ENCODE measurements at places on chromosomes 5 and 9. TPM values are rescaled to one million over a fixed set of nuclear protein-coding genes. Genes with fewer than 3 reads are reported as not detected.
A peak's percentile ranks its signal among the peaks of the same experiment; 100 is the strongest.

DNA sequence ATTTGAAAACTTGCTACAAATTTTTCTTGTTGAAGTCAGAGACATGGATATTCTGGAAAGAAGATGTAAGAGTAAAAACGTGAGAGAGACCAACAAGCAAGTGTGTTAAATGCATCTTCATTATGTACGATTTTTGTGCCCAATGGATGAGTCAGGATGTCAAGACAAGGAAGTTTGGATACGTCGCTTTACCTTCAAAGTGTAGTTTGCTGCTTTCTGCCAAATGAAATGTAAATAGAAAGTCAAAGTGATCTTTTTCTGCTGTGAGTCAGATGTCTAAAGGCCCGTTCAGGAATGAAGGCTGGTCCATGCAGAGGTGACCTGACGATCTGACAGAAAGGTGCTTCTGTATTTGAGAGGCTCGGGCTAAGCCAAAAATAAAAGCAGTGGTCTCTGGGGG lies 273.1 kb upstream of the PIK3R1 start:
- DNase-seq, result no peak

GRCh38 chr5:56375011-56375410 lies 141.9 kb upstream of the ANKRD55 start:
- no peak for DNase-seq

DNA sequence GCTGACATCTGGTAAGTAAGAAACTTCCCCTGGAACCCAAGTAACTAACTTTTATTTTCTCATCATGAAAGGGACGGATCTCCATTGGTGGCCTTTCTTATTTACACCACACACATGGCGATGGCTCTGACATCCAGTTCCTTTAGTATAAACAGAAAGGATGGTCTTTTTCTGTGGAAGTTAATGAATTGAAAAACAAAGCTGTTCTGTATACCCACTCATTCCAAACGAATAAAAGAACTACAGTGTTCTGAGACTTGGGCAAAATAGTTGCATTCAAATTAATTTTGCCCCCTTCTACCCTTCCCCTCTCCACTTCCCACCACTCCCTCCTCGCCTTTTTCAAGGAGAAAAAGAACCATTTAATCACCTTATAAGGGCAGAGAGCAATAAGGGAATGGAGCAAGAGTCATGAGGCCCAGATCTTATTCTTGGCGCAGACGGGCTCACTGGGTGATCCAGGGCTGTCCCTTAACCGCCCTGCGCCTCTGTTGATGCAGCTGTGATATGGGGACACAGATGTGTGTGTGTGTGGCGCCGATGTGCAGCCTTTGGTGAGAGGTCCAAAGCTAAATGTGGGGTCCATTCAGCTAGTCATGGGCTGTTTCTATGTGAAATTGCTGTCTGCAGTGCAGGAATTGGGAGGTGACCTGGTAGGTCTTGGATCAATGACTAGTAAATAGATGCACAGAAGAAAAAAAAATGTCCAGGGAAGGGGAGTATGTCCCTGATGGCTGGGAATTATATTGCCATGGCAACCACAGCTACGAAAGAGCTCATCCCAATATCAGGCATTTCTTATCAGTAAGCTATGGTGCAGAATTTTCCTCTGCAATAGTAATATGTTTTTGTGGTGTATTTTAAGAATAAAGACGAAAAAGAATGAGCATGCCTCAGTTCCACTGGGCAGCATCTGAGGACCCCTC lies 141.5 kb upstream of the ERCC6L2 start:
- DNase-seq, result no peak

Gene OSMR
- polyA plus RNA-seq, result not detected

- DNase-seq, result no peak
Measured at GRCh38 chr5:60510663-60511062, 189.3 kb downstream of the DEPDC1B start.

- no peak for DNase-seq
Measured at GRCh38 chr9:119284118-119284517, 85.1 kb downstream of the BRINP1 start.

GRCh38 chr5:169085636-169086035 lies 215.3 kb downstream of the SLIT3 start:
- DNase-seq, result no peak

Gene FOXD4L3
- polyA plus RNA-seq, result not detected

DNA sequence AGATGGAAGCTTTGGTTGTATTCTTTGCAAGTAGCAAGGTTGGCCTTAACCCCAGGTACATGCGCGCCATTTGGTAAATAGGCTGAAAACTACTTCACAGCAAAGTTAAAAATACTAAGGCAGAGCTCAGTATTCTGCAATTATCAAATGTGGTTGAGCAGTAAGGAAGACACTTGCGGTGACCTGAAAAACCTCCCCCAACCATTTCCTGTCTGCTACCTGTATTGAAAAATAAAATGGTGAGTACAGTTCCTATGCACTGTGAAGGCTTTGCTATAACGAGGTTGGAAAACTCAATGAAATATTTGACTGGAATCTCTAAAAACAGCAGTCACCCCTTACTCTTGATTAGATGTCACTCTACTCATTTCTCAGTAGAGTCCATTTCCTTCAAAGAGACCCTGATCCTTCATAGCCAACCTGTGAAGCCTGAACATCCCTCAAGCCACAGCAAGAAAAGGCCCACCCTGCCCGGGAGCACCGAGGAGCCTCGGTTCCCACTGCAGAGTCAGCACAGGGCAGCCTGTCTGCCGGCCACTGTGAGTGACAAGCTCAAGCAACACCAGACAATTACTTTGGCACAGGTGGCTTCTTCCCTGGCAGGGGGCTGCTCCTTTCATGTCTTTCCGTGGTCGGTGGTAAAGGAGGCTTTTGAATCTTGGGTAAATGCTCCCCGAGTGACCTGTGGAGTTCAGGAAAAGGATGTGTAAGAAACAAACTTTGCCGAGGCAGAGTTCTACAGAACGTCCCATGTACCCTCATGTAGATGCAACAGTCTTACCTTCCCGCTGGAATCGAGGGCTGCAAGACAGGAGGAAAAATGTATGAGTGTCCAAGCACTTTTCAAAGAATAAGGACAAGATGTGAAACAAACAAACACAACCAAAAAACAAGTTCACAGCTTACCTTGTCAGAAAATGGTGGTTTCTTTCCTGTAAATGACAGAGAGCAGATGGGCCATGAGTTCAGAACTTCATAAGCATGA lies 29.6 kb downstream of the C5orf58 start:
- DNase-seq, result no peak

Gene ENHO
- polyA plus RNA-seq, result not detected

DNA sequence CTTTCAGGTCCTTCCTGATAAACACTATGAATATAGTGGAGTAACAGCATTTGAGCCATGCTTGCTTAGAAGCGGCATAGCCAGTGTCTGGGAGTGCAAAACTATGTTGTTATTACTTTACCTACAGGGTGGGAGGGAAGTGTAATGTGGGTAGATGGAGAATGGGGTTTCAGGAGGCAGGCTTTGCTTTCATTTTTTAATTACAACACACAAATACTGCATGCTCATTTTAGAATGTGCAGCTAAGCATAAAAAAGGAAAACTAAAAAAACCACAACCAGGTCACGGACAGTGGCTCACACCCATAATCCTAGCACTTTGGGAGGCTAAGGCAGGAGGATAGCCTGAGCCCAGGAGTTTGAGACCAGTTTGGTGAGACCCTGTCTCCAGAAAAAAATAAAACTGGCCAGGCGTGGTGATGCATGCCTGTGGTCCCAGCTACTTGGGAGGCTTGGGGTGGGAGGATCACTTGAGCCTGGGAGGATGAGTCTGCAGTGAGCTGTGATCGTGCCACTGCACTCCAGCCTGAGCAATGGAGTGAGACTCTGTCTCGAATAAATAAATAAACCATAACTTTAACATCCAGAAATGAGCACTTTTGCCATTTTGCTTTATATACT lies 20.2 kb downstream of the HAVCR1 start:
- DNase-seq, result no peak

Gene CD14
- polyA plus RNA-seq, result 10.2 TPM

- DNase-seq, result no peak
Measured at GRCh38 chr5:86175224-86175623, 442.5 kb upstream of the COX7C start.

Gene HARS1
- polyA plus RNA-seq, result 37.6 TPM

DNA sequence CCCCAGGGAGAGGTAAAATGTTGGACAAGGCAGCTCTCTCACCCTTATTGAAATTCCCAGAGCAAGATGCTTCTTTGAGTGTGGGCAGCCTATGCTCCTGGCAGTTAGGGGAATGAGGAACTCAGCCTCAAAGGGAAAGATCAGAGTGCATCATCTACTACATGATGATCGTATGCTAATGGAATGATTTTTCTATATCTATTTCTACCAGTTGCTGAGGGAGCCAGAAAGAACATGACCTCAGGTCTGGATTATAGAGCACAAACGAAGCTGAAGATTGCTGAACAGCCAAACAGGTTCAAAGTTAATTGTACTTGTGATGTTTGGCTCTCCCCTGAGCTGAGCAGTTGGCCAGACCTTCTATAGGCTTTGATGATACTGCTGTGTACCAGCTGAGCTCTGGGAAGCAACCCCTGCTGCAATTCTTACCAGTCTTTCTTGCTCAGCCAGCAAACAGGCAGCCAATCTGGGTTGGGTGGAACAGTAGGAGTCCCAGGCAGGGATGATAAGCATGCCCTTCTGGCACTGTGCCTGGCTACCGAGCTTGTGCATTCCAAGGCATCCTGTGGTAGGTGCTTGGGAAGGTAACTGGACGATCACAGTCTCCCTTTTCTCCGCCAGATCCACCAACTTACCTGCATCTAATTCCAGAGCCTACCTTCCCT lies 10.3 kb upstream of the FBXL7 start:
- no peak for DNase-seq

GRCh38 chr9:109401990-109402318 lies 81.1 kb upstream of the EPB41L4B start:
- no peak for DNase-seq

GRCh38 chr9:93576258-93577077 lies at the start of gene PHF2:
Gene PHF2, plus strand, starts transcription at chr9:93576584. Its CDS starts 190 bp downstream, at chr9:93576774.
- DNase-seq, result peak; percentile 33

Gene RASGRF2
- polyA plus RNA-seq, result 0.03 TPM

DNA sequence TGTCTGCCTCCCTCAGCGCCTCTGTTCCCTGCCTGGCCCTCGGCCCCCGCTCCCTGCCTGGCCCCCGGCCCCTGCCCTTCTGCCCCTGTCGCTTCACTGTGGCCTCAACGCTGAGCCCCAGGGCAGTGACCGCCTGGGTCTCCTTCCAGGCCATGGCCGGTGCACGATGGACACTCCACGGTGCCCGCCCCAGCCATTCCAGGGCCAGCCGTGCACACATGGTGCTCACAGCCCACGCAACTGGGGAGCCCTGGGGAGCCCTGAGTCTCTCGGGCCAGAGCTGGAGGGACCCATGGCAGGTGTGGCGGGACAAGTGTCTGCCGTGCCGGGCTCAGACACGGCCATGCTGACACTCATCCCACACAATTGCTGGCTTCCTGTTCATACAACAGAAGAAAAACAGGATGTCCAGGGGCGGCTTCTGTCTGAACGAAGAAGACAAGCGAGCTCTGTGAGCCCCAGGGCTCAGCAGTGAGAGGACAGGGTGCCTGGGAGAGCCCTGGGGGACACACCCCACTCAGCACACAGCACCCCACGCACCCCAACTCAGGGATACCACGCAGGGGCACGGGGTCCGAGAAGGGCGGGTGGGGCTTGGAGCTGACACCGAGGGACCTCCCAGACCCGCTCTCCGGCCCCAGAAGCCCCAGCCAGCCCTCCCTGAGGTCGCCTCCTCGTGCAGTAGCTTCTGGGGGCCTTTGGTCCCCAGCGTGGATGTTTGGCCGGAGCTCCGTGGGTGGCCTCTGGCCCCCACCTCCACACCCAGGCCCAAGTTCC lies 35.7 kb downstream of the EXD3 start:
- DNase-seq, result no peak

GRCh38 chr5:124653666-124654065 lies 92.8 kb downstream of the ZNF608 start:
- DNase-seq, result no peak

DNA sequence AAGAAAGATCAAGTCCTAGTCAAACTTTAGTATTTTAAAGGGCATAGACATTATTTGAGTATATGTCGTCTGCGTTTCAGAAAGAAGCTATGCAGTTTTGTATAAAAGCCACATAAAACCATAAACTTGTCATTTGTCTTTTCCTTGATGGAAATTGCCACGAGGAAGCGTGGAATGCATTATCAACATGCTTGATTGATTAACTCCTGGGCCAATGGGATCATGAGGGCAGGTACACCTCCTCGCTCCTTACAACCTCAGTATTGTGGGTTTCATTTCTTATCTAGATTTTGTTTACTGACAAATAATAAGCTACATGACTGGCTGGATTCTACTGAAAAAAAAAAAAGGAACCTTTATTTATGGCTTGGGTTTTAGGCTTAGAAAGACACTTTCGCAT lies 122.5 kb upstream of the RFX3 start:
- DNase-seq, result no peak

Gene SLC36A3
- polyA plus RNA-seq, result 0.26 TPM

DNA sequence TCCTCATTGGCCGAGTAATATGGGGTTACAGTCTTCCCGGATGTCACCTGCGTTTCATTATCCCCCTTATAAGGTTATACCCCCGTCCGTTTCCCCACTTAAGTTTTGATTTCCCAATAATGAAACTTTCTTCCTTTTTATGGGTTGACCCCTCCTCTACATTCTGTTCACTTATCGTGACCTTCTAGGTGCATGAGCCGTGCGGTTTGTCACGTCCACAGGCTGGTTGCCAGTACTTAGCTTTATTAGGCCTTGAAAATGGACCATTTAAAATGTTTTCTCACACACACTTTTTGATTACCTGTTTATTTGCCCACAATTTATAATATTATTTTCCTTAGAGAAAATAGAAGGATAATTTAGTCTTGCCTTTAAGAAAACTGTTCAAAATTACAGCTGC lies 111.5 kb downstream of the FAM174A start:
- no peak for DNase-seq

DNA sequence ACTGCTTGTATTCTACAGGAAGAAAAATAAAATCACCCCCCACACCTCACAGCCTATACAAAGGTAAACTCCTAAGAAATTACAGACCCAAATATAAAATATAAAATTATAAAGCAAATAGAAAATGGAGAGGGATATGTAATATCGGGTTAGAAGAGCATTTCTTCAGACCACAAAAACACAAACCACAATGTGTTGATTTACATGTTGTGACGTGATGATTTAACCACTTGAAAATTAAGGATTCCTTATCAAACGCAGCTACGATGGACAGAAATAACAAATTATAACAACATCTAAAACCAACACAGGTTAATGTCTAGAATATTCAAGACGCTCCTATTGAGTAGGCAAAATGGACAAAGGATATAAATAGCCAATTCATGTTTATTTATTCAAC lies 26.3 kb downstream of the SSBP2 start:
- no peak for DNase-seq

DNA sequence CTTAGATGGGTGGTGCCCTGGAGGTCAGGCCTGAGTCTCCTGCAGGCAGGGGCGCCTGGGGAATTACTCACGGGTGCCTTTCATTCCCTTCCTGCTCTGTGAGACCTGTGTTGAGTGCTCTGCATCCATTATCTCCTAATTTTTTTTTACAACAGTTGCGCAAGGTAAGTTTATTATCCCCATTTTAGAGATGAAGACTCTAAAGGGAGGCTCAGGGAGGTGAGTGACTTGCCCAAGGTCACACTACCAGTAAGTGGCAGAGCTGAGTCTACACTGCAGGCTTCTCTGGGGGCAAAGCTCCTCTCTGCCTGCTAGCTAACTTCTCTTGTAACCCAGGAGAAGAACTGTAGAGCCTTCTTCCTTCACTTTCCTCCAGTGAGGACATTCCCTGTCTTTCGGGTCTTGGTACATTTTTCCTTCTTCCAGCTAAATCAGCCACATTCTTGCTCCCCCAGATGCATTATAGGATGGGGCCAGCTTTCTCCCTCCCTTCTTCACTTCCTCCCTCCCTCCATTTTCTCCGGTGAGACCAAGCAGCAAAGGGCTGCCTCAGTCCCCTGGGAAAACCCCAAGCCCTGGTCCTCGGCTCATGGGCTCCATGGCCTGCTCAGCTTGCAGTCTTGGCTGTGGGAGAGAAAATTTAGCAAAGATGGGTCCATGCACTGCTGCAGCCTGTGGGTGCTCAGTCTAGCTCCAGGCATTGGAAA lies 1.8 kb downstream of the PRR7 start:
- DNase-seq, result no peak

All from naive B cell (primary cell).